ENCODE measurements at places on chromosomes 4 and X.

- peak; percentile 35 for DNase-seq
These were observed 26.5 kb upstream of the IRAK1 start for GRCh38 chrX:154046031-154046781.

GRCh38 chrX:64192673-64193072 lies 12.8 kb downstream of the AMER1 start:
- DNase-seq, result no peak

- DNase-seq, result no peak
These were observed 2.9 kb upstream of the PPP4R3C start for GRCh38 chrX:27466051-27466450.

DNA sequence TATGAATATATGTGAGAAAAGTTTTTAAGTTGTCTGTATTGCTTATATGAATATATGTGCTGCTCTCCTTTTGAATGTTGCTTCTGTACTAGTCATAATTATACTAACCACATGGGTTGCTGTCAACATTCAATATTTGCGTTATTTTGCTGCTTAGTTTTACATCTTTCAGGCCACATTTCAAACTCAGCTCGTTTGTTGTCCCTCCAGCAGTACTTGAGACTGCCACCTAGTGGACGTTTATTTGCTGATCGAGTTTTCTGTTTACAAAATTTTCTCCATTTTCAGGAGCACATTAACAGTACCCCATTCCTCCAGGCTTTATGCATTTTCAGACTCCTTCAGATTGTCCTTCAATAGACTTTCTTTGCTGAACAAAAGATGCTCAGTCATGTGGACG lies 75.8 kb downstream of the NUDT11 start:
- no peak for DNase-seq

GRCh38 chr4:62482355-62482754 lies 1282.2 kb downstream of the ADGRL3 start:
- DNase-seq, result no peak

GRCh38 chr4:107823870-107824349 lies 822 bp upstream of the SGMS2 start:
- DNase-seq, result no peak

GRCh38 chr4:130563889-130564418 lies 1468.0 kb downstream of the C4orf33 start:
- DNase-seq, result no peak

DNA sequence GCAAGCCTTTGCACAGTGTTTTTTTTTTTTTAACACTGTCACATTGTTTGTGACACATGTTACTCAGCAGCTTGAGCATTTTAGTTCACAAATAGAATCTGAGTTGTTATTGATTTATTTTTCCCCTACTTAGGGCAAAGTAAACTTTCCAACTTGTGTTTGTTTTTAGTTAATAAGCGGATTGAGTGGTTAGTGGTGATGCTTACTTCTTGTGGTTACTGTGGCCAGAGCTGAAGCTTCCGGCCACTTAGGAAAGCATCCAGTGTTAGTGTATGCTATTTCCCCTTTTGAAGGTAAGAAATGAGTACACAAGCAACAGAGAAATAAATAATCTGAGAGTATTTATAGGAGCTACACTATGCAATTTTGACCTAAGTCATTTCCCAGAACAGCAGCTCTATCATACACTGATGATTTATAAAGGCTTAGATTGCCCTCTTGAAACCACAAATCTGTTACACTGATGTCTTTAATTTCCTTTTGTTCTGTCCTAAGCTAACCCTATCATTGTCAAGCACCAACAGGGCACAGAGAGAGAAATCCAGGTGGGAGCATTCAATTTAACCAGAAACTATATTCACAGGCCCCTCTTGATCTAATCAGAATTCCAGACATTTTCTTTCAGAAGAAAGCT lies 2464.6 kb downstream of the PCDH7 start:
- peak; percentile 17 for DNase-seq

DNA sequence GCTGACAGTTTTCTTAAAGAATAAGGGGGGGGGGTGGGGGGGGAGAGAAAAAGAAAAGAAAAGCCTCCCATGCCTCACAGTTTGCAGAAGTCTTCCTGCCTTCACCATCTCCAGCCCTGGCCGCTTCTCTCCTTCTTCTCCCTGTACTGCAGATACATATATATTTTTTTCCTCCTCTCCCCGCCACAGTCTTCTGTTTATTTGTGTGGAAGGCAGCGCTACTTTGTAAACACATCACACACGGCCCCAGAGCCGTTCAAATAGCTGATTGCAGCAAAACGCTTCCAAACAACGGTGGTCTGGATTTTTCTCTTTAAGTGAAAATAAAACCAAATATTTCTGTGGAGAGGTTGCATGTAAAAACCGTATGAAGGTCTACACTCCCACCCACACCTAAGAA lies 732 bp downstream of the NLGN4X start:
- DNase-seq, result peak; percentile 3

DNA sequence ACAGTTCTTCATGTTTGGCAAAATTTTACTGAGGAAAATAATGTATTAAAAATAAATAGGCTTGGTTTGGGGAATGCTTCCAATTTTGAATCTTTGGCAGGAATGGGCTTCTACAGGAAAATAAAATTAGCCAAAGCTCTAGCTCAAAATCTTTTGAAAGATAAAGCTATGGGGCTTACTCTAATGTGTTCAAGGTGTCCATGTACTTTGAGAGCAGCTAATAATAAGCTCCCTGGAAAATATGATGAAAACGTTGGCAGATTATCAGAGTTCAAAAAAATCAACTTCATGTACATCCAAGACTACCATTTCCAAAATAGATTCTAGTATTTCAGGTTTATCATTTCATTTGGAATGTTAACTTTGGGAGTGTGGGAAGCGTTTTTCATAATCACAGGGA lies 158.4 kb downstream of the EMCN start:
- no peak for DNase-seq

GRCh38 chr4:35151816-35152572 lies 1092.3 kb downstream of the ARAP2 start:
- no peak for DNase-seq

DNA sequence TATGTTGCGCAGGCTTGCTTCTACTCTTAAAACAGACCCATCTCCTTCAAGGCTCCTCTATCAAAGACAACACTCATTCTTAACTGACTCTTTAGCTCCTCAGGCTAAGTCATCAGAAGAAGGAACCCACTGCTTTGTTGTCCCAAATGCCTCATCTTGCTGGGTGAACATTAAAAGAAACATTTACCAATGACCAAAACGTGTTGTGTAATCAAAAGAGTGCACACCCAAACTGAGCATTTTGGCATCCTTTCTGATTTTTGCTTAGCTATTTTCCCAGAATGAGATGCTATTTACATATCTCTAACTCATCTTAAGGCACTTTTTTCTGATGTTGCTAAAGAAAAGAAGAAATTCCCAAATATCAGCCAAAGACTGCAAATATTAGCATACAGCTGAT lies 131.7 kb upstream of the VCX3A start:
- no peak for DNase-seq

DNA sequence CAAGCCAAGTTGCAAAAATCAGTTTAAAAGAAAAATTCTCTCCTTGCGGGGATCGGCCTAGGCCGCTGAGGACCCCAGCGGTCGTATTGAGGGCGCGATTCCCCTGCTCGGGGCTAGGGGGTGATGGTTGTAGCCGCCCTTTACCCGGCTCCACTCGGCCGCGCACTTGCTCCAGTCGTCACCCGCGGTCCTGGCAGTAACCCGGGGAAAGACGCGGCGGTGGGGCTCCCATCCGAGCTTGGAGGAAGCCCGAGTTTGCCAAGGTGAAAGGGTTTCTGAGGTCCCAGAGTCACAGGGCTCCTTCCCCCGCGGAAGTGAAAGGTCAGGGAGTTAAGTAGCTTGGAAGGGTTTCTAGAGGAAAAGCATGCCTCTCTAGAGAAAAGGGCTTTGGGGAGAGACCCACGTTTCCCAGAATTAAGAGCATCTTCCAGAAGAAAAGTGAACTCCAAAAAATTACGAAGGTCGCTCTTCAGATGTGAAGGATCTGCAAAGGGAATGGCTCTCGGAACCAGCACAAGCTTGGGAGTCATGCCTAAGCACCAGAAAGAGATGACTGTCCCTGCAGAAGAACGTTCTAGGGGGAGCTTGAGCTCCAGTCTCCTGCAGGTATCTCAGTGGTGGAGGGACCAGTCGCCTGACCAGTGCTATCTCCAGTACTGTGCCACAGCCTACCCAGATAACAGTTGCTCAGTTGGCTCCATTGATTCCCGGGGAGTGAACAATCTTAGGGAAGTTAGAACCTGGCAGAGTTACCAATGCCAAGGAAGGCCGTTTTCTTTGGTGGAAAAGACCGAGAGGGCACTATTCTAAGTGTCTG lies 875 bp downstream of the LAP3 start:
- DNase-seq, result peak; percentile 26

- no peak for DNase-seq
These were observed 2.2 kb downstream of the MXD4 start for GRCh38 chr4:2259541-2260343.

DNA sequence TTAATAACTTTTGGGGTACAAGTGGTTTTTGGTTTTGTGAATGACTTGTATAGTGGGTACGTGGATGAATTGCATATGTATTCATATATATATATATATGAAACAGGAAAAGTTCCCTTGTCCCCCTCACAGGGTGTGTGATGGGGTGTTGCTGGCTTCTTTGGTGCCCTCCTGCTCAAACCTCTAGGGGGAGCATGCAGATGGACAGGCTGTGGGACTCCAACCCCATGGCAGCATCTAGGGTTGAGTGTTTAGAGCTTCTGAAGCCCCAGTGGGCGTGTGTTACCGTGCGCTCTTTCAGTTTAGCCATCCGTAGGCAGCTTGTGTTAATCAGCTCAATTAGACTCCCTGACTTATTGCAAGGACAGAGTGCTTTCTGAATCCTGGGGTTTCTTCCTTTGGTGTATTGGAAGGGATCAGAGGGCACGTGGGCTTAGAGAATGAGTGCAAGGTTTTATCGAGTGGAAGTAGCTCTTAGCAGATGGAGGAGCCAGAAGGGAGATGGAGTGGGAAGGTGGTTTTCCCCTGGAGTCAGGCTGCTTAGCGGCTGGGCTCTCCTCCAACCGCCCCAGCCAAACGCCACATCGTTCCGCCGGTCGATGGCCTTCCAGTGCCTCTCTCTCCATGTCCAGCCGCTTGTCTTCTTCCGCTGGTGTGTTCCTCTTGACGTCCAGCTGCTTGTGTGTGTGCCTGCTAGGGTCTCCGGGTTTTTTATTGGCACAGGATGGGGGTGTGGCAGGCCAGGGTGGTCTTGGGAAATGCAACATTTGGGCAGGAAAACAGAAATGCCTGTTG lies 674.4 kb upstream of the LCORL start:
- no peak for DNase-seq

DNA sequence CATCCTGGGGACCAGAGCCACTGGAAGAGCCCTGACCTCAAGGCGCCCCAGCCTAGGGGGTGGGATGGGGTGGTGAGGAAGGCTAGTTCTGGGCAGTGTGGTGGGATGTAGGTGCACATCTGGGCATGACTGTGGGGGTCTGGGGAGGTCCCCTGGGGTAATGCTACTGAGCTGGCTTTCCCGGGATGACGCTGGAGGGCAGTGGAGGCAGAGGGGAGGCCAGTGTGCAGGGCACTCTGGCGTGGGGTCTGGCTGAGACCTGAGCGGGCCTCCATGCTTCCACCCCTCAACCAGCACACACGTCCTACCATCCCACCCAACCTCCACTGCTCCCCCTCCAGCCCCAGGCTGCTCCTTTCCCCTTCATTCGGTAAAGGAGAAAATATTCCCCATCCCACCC lies 4.8 kb upstream of the SH3BP2 start:
- no peak for DNase-seq

DNA sequence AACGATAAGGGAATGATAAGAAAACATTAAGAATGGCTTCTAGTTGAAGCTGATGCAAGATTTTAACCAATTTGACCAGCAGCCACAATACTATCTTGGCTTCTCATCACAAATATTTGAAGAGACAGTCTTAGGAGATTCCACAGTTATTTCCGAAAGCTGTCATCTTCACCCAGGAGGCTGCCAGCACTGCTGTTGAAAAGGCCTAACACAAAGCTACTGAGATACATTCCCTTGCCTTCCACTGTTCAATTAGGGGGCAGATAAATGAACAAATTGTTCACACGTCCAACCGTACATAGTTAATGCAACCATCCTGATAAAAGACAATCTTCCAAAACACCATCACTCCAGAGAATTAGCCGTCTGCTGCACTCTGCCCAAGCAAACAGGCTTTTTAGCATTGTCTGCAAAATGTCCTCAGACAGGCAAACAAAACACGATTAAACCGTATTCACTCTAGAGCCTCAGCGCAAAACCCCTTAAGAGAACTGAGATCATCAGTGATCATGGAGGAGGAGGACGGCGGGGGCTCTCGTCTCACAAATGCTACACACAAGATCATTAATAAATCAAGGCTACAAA lies 189.8 kb upstream of the PSAPL1 start:
- DNase-seq, result no peak

DNA sequence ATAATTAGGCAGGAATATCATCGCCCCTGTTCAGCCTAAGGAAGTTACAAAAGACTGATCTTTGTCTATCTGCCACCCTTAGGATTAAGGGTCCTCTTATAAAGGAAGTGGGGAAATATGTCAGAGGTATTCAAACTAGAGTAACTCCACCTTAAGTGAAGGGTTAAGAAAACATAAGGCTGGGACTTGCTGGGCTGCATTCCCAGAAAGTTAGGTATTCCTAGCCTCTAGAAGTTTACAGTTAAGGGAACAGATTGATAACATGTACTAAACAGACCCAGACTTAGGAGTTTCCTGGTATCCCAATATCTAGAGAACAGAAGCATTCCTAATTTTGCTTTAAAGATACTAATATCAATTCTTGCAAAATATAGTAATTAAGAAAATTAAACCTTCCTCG lies 6.0 kb downstream of the CXCL2 start:
- DNase-seq, result no peak
